NCI-H2081 (cell line): ENCODE measurements at places on chromosomes 1 and 21.
A peak's percentile ranks its signal among the peaks of the same experiment; 100 is the strongest.

GRCh38 chr21:35582731-35583130 lies 477.6 kb downstream of the SETD4 start:
- DNase-seq, result no peak

DNA sequence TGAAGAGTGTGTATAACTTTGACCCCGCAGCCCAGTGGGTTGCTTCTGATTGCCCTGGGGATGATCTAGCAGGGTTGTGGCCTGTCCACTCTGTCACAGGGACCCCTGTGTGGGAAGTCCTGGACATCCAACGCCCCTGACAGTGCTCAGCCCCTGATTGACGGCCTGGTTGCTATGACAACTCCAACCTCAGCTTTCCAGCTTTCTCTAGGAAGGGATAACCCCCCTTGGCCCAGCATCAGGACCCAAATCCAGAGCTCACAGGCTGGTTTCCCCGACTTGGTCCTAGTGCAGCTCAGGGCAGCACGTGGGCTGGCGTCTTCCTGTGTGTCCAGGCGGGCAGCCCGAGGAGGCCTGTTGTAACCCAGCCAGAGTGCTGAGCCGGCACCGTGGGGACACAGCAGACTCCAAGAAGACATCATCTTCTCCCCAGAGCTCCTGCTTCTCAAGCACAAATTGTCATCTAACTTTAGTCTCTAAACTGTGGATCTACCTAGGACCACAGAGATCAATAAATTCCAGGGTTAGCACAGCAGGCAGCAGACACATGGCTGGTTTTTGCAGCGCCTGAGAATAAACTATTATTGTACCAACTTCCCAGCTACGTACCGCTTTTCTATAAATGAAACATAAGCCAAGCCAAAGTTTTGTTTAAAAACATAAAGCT lies 18.9 kb upstream of the PDXK start:
- DNase-seq, result no peak

- no peak for DNase-seq
Observed at GRCh38 chr1:21700094-21700493, 30.9 kb upstream of the RAP1GAP start.

DNA sequence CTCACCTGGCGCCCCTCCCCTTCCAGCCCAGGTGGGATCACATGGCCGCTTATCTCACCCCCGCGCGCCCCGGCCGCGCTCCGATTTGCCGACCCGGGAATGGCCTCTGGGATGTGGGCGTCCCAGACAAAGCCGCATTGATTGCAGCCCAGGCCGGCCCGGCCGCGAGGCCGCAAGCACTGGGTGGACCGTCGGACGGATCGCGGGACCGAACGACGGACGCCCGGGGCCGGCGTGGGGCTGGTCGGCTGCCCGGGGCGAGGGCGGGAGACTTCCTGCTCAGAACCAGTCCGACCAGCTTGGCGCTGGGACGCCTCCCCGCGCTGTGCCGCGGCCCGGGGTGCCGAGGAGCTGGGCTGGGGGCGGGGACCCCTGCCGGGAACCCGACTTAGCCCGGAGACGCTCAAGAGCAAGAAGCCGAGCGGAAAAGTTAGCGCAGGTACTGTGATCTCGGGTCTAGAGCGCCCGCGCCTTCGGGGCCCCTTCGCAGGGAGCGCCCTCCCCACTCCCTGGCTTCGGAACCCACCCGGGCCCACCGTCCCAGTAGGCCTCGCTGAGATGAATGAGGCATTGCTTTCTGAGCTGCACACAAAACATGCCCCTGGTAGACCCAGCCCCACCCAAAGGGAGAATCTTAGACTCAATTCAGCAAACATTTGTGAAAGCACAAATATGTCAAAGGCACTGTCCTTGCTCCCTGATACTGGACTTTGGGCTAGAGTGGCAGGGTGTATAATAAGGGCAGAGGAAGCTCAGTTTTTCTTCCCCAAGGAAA lies 415 bp upstream of the LAD1 start:
- peak; percentile 48 for DNase-seq

- DNase-seq, result no peak
Observed at GRCh38 chr1:2212532-2213491, 15.3 kb upstream of the SKI start.

DNA sequence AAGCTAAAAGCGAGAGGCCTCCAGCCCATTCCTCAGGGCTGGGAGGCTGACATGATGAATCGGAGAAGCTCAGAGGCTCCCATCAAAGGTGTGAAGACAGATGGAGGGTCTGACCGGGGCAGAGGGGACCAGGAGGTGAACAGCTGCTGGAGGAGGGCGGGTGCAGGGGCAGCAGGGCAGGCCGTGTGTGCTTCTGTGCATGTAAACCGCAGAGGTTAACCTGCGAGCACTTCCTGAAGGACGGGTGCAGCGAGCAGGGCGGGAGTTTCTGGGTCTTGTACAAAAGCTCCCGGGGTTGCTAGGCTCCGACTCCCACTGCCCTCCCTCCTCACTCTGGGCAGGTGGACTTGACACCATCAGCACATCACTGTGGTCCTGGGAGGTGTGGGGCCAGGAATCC lies 75.2 kb downstream of the PAX7 start:
- DNase-seq, result no peak

DNA sequence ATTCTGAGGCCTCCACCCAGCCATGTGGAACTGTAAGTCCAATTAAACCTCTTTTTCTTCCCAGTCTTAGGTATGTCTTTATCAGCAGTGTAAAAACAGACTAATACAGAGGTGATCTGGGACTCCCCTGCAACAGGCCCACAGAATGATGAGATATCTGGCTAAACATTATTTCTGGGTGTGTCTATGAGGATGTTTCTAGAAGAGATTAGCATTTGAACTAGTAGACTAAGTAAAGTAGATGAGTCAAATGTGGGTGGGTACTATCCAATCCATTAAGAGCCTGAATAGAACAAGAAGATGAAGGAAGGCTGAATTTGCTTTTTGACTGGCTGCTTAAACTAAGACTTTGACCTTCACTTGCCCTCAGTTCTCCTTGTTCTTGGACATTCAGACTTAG lies 396.5 kb upstream of the LRRC7 start:
- no peak for DNase-seq

DNA sequence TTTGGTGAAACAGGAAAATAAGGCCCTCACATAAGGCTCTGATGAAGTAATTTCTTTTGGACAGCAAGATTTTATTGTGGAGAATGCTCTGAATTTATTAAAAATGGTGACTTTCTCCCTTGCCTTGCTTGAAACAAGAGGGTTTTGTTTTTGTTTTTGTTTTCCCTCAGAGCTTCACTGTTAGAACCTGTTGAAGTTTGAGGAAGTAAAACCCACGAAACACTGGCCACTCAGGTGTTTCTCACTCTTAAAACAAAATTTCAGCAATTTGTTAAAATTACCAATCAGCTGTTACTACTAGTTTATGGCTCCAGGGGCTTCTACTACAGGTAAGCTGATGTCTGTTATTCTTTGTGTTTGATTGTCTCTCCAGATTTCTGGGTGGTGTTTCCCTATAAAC lies 112.6 kb upstream of the B3GALT2 start:
- DNase-seq, result no peak

GRCh38 chr1:81513796-81514354 lies 286.9 kb upstream of the ADGRL2 start:
- no peak for DNase-seq

DNA sequence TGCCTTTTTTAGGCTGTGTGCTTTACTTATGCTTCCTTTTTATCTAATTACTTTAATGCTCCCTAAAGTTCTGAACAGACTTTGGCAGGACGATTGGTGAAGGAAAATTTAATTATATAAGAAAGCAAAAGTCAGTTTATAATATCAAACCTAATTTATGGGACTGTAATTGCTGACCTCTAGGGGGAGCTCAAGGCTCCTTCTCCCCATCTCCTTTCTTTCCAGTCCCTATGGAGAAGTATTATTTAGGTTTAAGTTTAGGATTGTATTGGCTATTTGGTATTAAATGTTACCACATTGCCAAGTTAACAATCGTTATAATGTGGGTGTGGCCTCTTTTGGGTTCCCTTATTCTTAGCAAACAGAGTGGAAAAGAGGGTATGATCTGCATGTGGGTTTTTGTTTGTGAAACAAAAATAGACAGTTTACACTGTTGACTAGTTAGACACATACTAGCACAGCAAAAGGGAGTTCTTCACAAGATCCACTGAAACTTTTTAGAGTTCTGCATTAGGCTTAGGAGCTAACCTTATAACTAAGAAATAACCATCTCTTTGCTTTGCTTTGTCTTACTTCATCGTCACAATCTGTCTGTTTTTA lies 48.2 kb upstream of the TNFSF4 start:
- DNase-seq, result no peak

DNA sequence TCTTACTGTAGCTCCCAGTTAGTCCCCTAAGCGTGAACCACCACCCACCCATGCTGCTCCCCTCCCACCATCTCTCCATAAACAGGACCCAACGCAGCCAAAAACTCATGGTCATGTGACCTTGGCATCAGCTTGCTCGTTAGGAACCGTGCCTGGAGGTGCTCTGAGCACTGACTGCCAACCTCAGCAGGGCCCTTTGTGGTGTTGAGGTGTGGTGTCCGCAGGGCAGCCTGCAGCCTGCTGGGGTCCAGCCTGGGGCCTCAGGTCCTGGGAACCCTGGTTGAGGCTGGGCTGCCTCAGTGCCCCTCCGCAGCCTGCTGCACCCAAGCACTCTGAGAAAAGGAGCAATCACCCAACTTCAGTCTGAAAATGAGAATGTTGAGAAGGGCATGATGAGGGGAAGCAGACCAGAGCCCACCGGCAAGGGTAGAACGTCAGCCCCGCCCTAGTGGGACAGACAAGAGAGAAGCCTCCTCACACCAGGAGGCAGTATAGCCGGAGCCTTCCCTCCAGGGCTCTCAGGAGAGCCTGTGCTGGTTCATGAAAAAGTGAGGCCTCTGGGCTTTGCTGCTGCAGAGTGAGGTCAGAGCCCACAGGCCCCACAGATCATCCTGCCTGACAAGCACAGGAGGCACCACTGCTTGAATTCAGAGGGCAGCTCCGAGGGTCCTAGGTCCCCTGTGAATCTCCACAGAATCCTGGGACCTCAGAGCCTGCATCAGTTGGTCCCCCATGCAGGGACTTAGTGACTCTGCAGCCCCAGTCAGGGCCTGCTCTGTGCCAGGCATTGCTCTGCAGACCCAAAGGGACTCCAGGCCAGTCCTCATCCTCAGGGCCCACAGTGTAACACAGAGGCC lies 4.9 kb upstream of the COL6A2 start:
- no peak for DNase-seq

DNA sequence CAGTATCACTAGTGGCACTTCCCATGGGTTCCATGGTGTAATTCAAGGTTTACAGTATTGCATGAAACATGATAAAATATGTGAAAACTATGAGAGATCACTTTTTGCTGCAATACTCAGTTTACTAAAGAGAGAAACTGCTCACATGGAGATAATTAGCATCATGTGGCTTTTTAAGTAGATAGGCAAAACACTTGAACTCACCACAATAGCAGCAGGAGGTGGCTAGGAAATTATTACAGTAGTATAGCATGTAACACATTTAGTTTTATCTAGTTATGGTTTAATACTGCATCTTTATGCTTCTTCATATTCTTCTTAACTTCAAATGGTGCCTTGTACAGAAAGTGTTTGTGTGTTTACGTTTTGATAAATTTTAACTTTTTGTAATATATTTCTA lies 698.5 kb upstream of the BRINP3 start:
- DNase-seq, result no peak
